Right forelimb (tissue), 1 donor: ENCODE measurements at places on chromosomes 4 and X.

DNA sequence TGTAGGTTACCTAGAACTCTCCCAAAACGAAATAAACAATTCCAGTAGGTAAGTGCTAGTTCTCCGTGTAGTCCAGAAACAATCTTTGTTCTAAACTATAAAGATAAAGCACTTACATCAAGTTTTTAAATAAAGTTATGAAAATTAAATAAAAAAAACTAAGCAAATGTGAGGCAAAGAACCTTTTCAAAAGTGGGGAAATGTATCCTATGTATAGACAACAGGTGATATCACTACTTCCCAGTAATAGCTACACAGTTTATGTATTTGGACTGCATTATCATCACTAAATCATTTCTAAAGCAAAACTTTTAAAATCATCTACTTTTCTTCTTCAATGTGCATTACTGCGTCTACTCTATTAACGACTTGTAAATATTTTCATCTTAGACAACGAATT lies 2.0 kb downstream of the YTHDC1 start:
- no peak for DNase-seq

- DNase-seq, result no peak
Measured at GRCh38 chr4:130336585-130337217, 1240.7 kb downstream of the C4orf33 start.

DNA sequence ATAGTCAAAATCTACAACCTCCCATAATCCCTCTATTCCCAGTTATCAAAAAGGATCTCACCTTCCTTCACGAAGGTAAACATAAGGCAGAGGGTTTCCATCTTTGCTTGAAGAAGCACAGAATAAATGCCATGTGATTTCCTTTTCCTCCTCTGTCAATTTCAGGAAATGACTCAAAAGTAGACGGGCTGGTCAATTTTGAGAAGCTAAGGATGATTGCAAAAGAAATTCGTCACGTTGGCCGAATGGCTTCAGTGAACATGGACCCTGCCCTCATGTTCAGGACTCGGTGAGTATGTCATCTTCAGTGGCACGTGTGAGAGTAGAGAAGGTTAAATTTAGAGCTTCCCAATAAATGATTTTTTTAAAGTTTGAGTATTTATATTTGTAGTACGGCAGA lies 240.2 kb downstream of the RAPGEF2 start:
- no peak for DNase-seq

DNA sequence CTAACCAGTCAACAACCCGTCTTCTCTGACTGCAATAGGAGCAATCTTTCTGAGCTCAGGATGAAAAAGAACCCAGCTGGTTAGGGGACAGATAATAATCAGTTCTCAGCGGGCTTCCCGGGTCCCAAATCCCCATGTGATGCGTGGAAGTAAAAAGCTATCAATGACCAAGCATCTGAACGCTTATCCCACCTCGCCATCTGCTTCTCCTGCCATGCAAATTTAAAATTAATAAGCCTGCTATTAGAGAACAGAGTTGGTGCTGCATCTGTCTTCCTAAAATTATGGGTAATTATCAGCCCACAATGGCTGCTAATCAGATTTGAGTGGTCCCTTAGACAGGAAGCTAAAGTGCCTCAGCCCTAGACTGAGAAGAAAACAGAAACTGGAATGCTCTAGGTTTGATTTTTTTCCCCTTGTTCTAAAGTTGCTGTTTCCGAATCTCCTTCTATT lies 37.5 kb downstream of the AFAP1 start:
- DNase-seq, result peak; percentile 10

- no peak for DNase-seq
Measured at GRCh38 chrX:20254712-20255299, 11.9 kb downstream of the RPS6KA3 start.

DNA sequence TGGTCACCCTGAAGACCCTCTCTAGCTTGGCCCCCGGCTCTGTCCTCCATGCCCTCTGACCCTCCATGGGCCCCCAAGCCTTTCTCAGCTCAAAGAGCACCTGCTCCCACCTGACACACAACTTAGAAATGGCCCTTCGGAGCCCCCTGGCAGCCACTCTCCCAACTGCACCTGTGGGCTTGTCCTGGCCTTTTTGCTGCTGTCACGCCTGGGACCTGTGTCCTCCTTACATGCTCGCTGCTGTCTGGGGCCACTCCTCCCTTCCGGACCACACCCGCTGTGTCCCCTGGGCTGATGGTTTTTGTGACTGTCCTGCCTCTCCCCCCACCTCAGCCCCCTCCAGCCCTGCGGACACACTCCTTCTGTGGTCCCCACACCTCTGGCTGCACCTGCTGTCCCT lies 106.2 kb upstream of the AFAP1 start:
- no peak for DNase-seq

GRCh38 chrX:70970482-70970995 lies 39.6 kb upstream of the SLC7A3 start:
- DNase-seq, result no peak

DNA sequence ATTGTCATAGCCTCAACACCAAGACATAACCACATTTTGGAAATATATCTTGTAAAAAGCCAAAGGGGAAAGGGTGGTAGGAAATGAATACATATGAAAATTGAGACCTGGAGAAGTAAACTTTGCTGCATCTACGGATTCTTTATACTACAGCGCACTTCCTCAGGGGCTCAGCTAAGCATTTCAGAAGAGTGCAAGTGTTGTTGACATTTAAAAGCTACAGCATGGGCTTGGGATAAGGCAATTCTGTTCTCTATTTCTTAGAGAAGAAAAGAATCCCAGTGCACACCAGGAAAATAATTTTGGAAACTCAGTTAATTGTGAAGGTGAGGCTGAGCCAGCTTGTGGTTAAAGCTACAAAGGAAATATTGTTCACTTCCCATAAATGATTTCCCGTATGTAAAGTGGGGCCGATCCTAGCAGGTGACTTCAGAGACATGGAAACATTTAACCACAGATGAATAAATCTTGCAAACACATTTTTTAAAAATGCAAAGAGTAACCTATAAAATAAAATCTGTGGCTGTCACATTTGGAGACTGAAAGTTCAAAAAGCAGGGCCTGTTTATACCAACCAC lies 12.6 kb upstream of the GBA3 start:
- no peak for DNase-seq

DNA sequence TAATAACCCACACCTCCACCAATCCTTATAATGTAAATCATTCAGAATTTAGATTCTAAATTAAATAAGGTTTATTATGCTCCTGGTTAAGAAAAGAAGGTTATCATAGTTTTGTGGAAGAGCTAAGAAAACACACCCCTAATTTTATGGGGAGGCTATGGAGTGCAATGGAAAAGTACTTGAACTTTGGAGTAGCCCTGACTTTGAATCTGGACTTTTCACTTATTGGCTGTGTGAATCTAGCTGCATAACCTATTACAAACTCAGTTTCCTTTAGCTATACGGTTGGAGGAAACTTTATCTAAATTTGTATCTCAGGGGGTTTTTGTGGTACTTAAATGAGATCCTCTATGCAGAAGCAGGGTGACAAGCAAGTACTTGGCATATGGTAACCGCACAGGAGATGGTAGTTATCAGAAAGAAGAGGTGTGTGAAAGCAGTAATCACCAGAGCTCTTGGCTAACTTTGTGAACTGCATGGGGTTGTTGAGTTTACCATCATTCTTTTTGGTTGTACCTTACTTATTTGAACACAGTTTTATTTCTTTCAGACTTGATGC lies 143.1 kb downstream of the SHROOM3 start:
- DNase-seq, result no peak

GRCh38 chr4:65367306-65367705 lies 303.0 kb downstream of the EPHA5 start:
- no peak for DNase-seq

- no peak for DNase-seq
Measured at GRCh38 chr4:173152104-173152503, 16.5 kb upstream of the GALNT7 start.

DNA sequence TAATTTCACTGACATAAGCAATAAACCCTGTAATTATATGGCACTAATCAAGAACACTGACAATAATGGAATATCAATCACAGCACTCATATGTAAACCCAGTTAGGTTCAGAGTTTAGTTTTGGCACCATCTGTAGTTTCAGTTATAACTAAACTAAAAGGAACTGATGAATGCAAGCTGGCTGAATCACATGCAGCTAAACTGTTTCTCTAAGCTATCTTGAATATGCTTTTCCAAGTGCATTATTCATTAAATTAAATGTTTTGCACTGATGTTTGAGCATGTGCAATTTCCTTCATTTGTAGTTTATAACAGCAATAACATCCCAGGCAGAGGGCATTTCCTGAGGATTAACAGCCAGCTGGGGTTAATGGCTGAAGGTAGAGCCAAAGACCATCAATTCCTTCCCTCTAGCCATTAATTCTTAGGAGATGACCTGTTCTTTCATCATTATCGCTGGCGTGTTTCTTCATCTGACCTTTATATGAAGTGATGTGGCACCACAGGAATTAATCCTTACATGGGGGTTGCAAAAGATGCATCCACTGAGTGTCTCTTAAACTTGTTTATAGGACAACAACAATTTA lies 562.8 kb upstream of the IGFBP7 start:
- no peak for DNase-seq

DNA sequence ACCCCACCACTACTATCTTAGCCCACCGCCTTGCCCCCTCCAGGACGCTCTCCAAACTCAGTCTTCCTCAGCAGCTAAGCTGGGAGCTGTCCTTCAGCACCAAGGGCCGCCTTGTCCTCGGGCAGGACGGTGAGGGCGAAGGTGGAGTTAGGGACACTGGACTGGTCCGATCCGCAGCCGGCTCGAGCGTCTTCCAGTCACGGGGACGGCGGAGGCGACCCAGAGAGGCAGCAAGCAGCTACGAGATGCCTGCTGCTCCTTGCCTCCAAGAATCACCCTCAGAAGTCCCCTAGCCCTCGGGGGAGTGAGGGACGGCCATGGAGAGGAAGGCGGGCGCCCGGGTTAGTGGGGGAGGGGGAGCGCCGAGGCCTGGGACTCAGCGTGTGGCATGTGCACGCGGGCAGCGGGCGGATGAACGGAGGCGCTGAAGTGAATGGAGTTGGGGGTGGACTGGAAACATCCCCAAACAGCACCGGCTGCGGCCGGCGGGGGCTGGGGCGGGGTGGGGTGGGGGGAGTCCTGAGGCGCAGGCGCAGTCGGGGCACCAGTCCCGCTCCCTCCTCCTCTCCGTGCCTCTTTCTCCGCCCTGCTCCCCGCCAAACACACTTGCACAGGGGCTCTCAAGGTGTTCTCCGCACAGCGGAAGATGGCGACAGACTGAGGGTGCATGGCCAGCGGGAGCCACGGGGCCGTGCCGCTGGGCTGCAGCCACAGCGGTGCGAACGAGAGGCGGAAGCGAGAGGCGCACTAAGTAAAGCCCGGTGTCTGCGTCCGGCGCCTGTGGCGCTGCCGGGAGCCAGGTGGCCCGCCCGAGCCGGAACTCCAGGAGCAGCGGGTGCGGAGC lies at the start of gene NALF2:
Gene NALF2 (plus strand): TSS at position 545 of the 844 bp plus-strand sequence. CDS start 957 bp downstream, outside the sequence.
- DNase-seq, result peak; percentile 79

GRCh38 chr4:94701631-94702300 lies 56.0 kb upstream of the BMPR1B start:
- DNase-seq, result no peak

- DNase-seq, result no peak
Measured at GRCh38 chr4:185237175-185237574, 27.8 kb downstream of the SNX25 start.

DNA sequence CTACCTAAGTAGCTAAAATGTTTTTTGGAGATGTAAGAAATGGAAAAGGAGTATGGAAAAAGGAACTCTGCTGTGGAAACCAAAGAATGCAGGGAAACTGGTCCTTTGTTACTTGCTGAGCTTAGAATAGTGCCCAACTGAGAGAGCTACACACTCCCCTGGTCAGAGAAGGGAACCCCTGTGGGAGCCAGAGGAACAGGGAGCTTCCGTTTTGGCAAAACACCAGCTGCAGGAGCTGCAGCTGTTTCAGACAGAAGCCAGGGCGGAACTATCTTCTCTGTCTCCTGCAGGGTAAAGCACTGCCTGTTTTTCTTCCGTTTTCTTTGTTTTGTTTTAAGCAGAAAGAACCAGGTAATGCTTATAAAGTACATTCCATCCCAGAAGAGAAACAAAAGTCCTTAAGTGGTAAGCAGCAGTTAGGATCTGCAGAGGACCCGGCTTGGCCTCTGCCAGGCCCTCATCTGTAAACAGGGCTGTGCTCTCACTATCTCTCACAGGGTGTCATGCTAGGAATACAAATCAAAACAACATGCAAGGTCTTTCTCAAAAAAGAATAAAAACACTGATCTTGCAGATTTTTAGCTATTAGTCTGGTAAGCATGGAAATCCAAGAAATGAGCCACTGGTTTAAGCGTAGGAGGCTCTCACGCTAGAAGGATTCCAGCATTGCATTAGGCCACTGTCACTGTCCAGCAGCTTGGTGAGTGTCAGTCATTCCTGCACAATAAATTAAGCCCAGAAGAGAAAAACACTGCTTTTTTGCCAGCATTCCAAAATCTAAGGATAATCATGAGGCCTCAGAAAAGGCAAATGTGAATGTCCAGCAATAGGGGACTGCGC lies 76.1 kb downstream of the CHST7 start:
- peak; percentile 47 for DNase-seq

- DNase-seq, result no peak
Measured at GRCh38 chr4:8402181-8402597, 38.3 kb downstream of the ACOX3 start.

- DNase-seq, result no peak
Measured at GRCh38 chrX:111010111-111010510, 85.9 kb upstream of the PAK3 start.

DNA sequence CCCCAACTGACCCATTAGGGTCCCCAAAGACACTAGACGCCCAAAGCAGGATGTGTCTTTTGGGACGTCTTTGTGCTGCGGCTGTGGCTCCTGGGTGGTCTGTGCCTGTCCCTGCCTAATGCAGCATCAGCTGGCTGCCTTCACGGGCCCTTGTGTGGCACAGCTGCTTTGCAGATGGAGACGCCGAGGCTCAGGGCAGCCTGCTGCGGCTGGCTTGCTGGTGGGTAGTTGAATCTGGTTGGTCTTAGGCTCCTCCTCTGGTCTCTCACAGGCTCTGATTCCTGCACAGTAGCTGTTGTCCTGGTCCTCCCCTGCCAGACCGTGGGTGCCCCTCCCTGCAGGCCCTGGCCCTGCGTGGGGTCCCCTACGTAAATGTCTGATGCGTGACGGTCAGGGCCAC lies 8.1 kb downstream of the CPZ start:
- peak; percentile 62 for DNase-seq

GRCh38 chrX:9530848-9531274 lies 66.0 kb downstream of the TBL1X start:
- peak; percentile 59 for DNase-seq

- no peak for DNase-seq
Measured at GRCh38 chr4:71608678-71609071, 175.2 kb downstream of the GC start.

DNA sequence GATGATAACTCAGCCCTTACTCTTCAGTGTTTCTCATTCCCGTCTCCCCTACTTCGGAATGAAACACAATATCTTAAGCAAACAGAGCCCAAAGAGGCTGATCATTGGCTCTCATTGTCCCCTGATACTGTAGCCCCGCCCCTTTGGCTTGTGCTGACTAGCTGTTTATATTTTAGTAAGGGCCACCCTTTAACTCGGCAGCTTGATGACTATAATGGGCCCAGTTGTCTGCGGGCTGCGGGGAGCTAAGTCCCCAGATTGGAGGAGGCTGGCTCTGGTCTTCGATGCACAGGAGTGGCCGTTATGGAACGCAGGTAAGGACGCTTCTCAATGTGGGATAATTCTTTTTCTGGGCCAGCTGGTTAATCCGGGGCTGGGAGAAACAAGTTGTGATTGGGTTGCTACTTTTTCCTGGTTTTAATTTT lies at the start of gene TRIM2:
Gene TRIM2 (plus strand): TSS at position 197 of the 425 bp plus-strand sequence. CDS start 88 bp downstream, at position 285.
- peak; percentile 77 for DNase-seq

- peak; percentile 52 for DNase-seq
Measured at GRCh38 chrX:2828344-2828958, at the start of gene GYG2. Gene GYG2 (plus strand): TSS chrX:2828930. CDS start chrX:2830189, 1,259 bp downstream.
